Endodermal cell (in vitro differentiated cells): ENCODE measurements at places on chromosomes 5 and 9.

DNA sequence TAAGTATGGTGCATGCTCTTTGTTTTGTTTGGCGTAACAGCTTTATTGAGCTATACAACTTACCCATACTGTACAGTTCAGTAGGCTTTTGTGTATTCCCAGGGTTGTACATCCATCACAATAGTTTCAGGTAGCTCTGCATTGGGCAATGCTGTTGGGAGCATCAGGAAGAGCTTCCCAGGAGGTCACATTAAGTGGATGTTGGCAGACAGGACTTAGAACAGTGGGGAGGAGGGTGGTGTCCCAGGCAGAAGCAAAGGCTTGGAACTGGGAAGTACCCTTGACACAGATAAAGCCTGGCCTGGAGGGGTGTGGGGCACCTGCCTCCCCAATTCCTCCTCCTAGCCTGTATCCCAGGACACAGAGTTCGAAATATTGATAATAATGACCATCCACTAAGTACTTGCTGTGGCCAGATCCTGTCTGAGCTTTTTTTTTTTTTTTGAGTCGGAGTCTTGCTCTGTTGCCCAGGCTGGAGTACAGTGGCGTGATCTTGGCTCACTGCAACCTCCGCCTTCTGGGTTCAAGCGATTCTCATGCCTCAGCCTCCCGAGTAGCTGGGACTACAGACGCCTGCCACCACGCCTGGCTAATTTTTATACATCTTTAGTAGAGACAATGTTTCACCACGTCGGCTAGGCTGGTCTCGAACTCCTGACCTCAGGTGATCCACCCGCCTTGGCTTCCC lies 1.3 kb downstream of the BBLN start:
- peak; percentile 36 for DNase-seq

DNA sequence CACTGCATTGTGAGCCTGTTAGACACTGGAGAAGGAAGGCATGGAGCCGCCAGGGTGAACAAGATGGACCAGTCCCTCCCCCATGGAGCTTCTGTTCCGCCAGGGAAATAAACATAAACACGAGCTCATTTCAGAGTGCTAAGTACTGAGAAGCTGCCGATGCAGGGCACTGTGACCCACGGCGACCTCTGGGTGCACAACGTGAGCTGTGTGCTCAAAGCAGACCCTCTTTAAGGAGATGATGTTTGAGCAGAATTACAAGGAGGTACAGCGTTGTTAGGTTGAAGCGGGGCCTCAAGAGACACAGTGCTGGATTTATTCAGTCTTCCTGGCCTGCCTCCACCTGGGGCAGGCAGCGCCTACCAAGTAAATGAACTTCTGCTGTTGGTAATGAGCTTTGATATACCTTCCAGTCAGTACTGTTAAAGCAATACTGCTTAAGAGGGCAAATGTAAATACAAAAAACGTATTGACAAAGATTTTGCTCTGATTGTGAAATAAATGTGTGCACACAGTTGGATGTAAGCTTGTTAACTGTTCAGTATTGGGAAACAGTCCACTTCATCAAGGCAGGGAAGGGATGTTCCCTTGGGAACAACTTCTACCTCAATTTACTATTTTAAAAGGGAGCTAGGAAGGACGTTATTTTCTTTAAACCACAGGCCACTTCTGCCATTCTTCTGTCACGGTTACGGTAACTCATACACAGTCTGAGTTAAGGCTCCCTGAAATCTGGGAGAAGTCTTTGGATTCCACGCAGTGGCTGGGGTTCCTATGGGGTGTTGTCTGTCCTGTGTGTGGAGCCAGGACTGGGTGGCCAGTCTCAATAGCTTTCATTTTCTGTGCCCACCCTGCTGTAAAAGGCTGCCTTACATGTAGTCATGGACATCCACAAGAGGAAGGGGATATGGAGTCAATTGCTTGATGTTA lies 48.9 kb upstream of the DMRT1 start:
- DNase-seq: no peak

DNA sequence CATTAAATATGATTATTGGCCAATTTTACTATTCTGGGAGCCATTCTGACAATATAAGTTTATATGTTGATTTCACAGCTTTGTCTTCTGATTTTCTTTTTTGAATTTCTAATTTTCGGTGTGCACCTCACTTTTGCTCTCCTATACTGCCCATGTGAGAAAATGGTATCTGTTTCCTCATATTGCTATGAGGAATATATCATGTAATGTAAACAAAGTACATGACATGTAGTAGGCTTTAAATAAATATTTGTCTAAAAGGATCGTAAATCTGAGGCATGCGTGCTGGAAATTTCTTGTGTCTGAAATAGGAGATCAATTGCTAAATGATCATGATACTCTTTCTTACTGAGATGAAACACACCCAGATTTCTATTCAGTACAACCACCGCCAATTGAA lies 119.9 kb downstream of the ZDHHC21 start:
- DNase-seq: no peak

- no peak for DNase-seq
Observed at GRCh38 chr9:37508135-37508833, 22.5 kb downstream of the POLR1E start.

DNA sequence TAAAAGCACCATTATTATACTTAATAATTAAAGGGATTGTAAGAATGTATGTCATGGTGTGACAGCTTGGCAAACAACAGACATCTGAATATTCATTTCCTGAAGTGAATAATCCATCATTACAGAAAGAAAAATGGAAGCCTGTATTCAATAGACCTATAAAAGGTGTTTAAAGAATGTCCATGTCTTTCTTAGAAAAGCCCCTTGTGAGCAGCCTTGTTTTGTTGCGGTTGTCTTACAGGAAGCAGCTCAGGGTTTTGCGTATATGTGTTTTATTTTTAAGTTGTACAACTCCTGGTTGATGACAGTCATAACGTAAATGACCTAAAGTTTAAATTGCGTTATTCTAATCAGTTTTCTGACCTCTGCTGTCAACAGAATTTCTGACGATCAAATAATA lies 53.8 kb downstream of the CAST start:
- DNase-seq: no peak

DNA sequence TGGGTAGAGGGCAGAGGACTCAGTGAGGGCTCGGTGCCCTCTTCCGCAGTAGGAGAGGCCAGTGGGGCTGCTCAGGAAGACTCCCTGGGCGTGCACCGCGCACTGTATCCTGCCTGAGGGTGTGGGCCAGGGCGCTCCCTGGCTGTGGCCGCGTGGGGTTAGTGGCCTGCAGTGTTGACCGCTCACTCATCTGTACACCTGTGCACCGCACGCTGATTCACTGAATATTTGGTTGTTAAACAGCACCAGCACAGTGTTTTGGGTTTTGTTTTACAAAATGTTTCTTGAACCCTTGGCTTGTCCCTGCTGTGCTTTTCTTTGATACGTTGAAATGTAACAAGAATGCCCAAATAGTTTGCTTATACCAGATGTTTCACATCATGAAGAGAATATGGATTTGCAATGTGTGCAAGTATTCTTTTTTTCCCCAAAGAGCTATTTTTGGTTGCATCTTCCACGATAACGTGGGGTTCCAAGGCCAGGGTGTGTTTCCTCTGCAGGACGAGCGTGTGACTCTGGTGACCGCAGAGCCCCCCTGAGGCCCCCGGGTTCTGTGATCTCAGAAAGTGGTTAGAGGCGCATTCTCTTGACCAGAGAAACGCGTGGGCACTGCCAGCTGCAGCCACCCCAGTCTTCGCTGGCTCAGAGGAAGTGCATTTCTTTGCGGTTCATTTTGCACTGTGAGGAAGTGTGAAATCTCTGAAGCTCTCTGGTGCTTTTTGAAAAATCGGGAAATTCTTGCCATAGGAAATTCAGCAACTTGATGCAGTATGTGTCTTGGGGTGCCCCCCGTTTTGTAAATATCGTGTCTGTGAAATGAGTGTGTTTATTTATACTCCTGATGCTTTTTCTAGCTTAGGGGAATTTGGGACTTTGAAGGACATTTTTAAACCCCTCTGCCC lies 46.9 kb downstream of the AHRR start:
- peak; percentile 32 for DNase-seq

DNA sequence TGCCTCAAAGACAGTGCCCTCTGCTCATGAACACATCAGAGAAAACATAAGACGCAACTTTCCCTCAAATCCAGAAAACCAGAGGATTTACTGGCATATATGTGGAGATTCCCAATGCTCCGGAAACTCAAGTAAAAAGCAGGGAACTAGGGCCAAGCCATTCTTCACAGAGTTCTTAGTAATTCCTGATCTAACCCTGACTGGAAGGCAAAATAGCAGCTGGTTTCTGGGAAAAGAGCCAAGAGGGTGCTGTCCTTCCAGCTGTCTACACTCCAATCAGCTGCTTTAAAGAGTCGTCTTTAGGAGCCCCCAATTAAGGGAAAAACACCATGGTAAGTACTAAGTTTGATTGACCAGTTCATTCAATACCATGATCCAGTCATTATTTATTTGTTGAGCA lies 49.6 kb downstream of the GNA14 start:
- DNase-seq: no peak

DNA sequence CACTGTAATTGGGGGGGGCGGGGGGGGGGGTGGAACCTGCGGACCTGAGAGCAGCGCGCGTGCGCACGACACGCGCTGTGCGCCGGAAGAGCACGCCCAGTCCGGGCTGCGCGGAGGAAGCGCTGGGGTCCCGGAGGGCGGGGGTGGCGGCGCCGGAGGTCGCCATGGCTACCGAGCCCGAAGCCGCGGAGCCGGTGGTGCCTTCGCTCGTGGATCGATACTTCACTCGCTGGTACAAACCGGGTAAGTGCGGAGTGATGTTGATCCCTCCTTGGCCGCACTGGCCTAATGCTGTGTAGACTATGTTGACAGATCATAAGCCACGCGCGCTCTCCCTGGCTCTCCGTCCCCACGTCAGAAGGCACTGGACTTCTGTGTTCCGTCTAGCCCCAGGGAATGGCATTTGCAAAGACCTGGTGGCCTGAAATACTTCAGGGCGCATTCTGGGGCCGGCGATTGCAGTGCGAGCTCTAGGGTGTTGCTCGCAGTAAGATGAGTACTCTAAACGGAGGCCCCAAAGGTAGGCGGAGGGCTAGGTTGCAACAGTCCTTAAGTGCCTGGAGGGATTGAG lies at the start of gene ABITRAM:
Gene ABITRAM, plus strand, starts transcription at position 78 of the 571 bp plus-strand sequence. Its CDS starts 87 bp downstream, at position 165.
- DNase-seq: peak; percentile 89

DNA sequence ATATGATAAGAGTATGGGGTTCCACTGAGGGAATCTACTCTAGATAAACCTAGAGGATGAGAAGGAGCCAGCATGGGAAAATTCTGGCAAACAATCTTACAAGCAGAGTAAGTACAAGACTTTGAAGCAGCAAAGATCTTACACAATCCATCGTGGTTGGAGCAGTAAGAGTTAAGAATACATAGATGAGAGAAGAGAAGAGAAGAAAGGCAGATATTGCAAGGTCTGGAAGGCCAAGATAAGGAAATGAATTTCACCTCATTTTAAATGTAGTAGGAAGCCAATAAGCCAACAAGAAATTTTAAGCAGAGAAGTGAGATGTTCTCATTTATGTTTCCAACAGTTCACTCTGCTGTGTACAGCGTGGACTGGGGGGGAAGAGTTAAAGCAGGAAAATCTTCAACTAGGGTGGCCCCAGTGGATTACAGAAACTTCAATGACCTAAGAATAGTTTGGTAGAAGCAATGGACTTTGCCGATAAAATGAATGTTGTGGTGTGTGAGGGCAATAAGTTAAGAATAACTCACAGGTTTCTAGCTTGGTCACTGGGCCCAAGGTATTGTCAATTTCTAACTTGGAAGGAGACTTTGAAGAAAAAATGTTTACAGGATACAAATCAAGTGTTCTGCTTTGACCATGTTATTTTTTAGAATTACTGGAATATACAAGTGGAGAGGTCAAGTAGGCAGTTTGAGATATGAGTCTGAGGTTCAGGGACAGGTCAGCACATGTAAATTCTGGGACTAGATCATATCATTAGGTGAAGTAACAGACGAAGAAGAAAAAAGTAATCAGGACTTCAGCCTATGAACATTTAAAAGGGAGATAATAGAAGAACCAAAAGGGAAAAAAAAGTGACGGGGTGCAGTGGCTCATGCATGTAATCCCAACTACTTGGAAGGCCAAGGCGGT lies 12.1 kb upstream of the ISOC1 start:
- no peak for DNase-seq
